ENCODE measurements at places on chromosomes 5 and 9. TPM values are rescaled to one million over a fixed set of nuclear protein-coding genes. Genes with fewer than 3 reads are reported as not detected.

The BSPRY gene
- total RNA-seq = 0.31 TPM

The RANBP17 gene
- 7.7 TPM for total RNA-seq

The CDX1 gene
- not detected for total RNA-seq

The PLAC8L1 gene
- total RNA-seq = 1.2 TPM

The IL13 gene
- not detected for total RNA-seq
